Activated naive CD4-positive, alpha-beta T cell treated with Interleukin-2 at 50 U/mL for 16 hours (primary cell): ENCODE measurements at places on chromosomes 1 and 21.

GRCh38 chr1:166258017-166258416 is 91.2 kb upstream of the FAM78B start:
- no peak for DNase-seq

GRCh38 chr21:40547906-40548513 is 298.9 kb downstream of the DSCAM start:
- no peak for DNase-seq

GRCh38 chr1:99326215-99326949 is 62.1 kb downstream of the PLPPR4 start:
- DNase-seq: no peak

GRCh38 chr1:213623862-213624261 is 363.9 kb upstream of the PROX1 start:
- no peak for DNase-seq

- no peak for DNase-seq
These were observed 52.0 kb downstream of the KIF21B start for GRCh38 chr1:200971428-200971903.

- no peak for DNase-seq
These were observed 3.0 kb downstream of the PTPN22 start for GRCh38 chr1:113868387-113869083.

GRCh38 chr1:50412813-50413476 is 10.3 kb downstream of the DMRTA2 start:
- DNase-seq: no peak
